Spinal cord (tissue), 10 donors: ENCODE measurements at places on chromosomes 16 and 17.

DNA sequence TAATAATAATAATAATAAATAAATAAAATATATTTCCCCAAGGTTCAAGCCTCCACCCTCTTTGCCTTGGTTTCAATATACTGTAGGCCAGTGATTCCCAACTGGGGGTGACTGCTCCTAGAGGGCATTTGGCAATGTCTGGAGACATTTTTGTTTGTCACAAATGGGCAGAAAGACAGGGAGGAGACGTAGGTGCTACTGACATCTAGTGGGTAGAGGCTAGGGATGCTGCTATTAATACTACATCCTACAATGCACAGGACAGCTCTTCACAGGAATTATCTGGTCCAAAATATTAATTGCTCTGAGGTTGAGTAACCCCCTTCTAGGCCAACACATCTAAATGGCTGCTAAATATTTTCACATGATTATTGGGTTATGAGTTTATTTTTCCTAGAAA, 12.8 kb upstream of the PRR14 start:
- DNase-seq = no peak

DNA sequence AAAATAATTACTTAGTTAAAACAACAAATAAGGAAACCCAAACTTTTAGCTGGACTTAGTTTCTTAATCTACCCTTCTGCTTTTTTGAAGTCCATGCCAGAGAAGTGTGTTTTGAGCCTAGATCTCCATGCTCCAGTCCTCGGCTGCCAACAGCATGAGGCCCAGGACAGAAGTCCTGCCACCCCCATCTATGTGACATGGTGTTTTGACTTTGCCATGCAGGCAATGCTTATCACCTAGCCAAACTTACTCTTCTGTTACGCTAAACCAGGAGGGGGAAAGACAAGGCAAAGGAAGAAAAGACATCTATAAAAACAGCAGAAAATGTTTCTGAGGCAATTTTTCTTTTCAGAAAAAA, 119.5 kb downstream of the PARN start:
- no peak for DNase-seq

GRCh38 chr17:39688475-39688835, 598 bp upstream of the PGAP3 start:
- no peak for DNase-seq

DNA sequence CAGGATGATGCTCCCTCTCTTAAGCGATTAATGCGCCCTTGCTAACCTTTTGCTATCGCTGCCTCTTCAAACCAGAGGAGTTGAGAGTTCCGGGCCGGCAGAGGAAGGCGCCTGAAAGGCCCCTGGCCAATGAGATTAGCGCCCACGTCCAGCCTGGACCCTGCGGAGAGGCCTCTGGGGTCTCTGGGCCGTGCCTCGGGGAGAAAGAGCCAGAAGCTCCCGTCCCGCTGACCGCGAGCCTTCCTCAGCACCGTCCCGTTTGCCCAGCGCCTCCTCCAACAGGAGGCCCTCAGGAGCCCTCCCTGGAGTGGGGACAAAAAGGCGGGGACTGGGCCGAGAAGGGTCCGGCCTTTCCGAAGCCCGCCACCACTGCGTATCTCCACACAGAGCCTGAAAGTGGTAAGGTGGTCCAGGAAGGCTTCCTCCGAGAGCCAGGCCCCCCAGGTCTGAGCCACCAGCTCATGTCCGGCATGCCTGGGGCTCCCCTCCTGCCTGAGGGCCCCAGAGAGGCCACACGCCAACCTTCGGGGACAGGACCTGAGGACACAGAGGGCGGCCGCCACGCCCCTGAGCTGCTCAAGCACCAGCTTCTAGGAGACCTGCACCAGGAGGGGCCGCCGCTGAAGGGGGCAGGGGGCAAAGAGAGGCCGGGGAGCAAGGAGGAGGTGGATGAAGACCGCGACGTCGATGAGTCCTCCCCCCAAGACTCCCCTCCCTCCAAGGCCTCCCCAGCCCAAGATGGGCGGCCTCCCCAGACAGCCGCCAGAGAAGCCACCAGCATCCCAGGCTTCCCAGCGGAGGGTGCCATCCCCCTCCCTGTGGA, 16.0 kb upstream of the STH start:
- no peak for DNase-seq

DNA sequence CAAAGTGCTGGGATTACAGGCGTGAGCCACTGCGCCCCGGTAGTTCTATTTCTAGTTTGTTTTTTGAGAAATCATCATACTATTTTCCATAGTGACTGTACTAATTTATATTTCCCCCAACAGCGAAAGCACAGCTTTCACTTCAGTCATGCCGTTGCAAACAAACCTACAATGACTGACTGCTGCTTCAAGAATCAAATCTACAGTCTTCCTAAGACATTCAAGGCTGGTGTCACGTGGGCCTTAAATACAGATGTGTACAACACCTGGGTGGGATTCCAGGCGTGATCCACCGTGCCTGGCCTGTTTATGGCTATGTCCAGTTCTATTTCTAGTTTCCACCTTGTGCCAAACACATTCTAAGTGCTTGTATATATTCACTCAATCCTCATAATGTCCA, 72.0 kb downstream of the ABCC6 start:
- DNase-seq = no peak

DNA sequence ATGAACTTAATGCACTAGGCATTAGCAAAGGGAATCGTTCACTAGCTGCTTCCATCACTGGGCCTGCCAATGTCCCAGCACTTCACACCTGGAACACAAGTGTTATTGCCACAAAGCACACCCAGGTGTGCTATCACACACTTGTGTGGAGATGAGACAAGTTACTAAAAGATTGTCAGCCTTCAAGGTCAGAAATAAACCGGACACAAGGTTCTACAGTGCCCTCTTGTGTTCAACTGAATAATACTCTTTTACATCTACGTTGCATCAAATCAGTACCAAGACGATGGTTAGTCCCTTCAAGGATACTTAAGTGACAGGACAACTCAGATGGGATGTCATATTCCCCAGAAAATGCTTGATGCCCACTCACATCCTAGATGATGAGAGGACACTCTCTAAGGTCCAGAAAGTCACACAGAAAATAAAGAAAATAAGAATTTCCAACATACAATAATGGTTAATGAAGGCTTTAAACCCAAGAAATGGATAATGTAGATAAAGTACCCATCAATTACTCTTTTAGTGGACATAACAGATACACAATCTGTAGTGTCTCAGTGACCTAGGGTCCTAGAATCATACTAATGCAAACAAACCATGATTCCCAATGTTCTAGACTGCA, 16.4 kb upstream of the GLG1 start:
- peak; percentile 92 for DNase-seq

GRCh38 chr16:56833243-56833970, 31.6 kb upstream of the SLC12A3 start:
- no peak for DNase-seq

- peak; percentile 53 for DNase-seq
These were observed 7.1 kb upstream of the CNP start for GRCh38 chr17:41959336-41960095.

DNA sequence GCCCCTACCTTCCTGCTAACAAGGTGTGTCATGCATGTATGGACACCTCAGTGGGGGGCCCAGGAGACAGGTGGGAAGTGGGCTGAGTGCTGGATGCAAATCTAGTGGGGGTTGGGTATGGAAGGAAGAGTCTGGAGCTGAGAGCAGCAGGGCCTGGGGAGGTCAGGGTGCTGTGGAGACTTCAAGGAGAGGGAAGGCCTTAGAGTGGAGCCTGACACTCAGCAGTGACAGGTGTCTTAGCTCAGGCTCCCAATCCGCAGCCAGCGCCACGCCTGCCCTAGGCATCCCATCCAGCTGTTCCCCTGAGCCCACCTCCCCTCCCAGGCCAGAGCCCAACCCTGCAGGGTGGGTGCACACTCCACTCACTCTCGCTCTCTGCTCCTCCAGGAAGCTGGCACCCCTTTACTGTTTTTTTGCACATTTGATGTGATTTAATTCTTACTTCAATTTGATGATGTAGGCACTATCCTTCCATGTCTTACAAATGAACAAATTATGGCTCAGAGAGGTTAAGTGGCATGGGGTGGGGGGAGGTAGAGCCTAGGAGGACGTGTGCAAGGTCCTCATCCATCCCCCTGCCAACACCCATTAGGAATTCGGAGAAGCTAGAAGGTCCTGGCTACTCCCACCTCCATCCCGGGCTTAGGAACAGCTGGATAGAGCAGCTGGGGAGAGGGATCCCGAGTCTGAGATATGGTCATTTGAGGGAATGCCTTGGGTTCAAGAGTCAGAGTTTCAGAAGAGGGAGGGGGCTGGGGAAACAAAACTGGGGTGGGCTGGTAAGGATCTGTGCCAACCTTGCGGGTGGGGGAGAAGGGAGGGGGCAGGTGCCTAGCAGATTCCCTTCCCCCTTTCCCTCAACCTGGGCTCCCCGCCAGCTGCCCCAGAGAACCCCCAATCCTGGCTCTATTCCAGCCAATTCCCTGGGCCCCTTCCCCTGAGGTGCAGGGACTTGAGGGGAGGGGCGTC, 2.1 kb downstream of the FAM171A2 start:
- no peak for DNase-seq

- no peak for DNase-seq
These were observed 1.6 kb downstream of the FBXL20 start for GRCh38 chr17:39399791-39400190.

DNA sequence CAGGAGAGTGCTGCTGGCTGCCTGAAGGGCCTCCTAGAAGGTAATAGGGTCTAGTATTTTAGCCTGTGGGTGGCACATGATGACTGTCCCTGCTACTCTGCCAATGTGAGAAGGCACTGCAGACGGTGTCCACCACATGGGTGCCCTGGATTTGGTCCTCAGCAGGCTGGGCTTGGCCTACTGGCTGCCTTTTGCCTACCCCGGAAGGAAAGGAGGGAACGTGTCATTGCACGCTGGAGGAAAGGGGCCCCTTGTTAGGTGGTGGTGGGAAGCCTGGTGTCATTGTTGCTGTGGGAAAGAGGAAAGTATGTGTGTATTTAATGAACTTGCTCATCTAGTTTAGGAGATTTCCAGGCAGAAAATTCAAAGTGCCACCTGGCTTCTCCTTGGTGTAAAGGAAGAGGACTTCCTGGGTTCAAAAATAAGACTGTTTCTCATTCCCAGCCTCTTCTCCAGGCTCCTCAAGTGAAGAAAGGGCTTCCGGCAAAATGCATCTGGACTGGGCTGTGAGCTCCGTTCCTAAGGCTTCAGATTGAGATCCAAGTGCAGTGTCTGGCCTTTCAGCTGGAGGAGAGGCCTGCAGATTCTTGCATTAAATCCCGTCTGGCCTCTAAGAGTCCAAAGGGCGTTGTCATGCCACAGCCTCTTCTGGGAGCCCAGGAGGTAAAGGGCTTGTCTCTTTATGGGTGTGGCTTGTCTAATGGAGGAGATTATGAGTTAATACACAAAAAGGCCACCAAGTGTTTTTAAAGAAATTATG, 55.1 kb downstream of the RPTOR start:
- DNase-seq = no peak

DNA sequence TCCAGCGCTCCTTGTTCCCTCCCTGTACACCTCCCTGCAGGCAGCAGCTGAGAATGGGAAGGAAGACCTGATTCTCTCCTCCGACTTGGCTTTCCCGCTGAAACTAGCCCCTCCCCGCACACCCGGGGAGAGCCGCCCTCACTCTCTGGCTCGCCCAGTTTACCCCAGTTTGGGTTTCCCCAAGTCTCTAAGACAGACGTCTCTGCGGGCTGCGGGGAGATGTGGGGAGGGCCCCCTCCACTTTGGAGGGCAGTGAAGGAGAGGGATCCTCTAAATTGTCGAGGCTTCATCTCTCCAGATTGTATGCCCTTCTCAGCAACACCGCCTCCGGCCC, 797 bp downstream of the GRB7 start:
- no peak for DNase-seq

DNA sequence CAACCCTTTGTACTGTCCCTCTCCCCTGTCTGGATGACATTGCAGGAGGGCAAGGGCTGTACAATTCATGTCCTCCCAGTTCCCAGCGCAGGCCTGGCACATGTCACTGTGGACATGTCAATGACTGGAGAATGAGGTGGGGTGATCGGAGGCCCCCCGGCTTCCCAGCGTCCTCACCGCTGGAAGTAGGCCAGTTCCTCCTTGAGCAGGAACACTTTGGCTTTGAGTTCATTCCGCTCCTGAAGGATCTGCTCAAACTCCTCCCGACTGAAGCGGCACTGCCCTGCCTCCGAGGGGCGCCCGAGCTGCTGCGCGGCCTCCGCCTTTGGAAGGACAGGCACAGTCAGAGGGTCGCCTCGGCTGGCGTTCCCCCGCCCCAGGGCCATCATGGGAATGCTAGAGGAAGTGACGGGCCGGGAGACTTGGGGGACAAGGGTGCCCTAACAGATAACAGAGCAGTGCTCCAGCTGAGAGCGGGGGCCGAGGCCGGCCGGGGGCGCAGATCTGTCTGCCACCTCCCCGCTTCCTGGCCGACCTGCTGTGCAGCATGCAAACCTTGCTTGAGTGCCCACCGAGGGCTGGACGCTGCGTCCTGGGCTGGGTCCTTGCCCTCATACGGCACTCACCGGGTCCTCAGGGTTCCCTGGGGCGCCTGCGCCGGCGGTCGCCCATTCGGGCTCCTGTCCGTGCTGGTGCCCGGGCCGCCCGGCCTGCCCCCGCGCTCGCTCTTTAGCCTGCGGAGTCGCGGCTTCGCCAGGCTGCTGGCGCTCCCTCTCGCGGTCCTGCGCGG, 1.3 kb downstream of the RILP start:
- DNase-seq = no peak

DNA sequence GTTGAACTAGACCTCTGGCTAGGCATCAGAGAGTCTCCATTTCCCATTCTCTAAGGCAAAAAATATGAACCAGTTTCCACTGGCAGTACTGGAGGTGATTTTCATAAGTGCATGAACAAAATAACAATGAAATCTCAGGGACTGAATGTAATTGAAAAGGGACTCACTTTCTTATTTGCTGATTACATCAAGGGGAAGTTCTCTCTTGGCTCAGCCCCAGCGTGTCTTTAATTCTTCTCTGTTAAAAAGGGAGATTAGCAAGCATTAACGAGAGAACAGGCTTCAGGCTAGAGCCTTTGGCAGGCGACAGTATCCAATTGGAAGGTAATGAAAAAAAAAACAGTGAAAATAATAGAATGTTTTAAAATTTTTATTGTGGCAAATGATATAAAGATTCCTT, 34.0 kb upstream of the ADAMTS18 start:
- DNase-seq = peak; percentile 87

DNA sequence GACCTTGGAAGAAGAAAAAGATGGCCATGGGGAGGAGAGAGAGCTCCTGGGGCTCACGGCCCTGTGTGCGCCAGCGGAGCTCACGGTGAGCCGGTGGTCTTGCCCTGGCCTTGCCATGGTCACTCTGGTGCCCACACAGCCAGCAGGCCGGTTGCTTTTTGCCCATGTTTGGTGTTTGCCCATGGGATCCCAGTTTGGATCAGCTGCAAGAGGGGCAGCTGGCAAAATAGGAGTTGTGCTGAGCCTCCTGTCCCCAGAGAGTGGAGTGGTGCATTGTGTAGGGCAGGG, 1.6 kb downstream of the NHERF1 start:
- no peak for DNase-seq

- no peak for DNase-seq
These were observed 14.1 kb downstream of the TMEM11 start for GRCh38 chr17:21199856-21200255.

- DNase-seq = no peak
These were observed 1153.4 kb downstream of the CDH8 start for GRCh38 chr16:60882816-60883215.

GRCh38 chr16:78677181-78677731, 577.8 kb downstream of the WWOX start:
- no peak for DNase-seq

- DNase-seq = no peak
These were observed 6.7 kb downstream of the HSPB9 start for GRCh38 chr17:42129109-42129837.
